Fibroblast of skin of abdomen (primary cell): ENCODE measurements at places on chromosomes 2 and 18.

GRCh38 chr2:2850218-2850755 is 519.2 kb upstream of the MYT1L start:
- DNase-seq = no peak

DNA sequence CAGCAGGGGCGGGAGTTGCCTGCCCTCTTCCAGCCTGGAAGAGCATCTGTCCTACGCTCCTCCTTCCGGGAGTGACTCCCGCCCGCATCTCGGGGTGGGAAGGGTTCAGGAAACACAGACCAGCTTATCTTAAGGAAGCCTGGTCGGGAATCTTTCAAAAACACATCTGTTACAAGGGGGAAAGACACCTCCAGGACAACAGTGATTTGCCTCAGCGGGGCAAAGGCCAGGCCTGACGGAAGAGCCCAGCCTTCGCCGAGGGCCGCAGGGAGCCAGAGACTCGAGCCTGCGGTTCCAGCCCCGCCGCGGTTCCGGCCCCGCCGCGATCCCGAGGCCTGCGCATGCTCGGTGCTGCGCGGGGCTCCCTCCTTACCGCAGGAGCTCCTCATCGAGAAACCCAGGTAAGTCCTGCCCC is 38.1 kb upstream of the TGIF1 start:
- peak; percentile 6 for DNase-seq

DNA sequence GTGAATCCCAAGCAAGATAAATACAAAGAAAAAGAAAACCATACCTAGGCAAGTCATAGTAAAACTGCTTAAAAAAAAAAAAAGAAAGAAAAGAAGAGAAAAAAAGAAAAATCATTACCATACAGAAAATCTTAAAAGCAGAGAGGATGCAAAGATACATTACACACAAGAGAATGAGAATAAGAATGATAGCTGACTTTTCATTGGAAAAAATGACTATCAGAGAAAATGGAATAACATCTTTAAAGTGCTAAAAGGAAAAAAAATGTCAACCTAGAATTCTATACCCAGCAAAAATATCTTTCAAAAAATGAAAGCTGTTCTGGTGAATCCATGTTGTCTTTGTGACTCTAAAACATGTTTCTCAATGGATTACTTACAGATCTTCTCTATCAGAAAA is 66.2 kb downstream of the REEP1 start:
- DNase-seq = no peak

GRCh38 chr2:127877626-127878025 is 8.1 kb downstream of the AMMECR1L start:
- DNase-seq = no peak

DNA sequence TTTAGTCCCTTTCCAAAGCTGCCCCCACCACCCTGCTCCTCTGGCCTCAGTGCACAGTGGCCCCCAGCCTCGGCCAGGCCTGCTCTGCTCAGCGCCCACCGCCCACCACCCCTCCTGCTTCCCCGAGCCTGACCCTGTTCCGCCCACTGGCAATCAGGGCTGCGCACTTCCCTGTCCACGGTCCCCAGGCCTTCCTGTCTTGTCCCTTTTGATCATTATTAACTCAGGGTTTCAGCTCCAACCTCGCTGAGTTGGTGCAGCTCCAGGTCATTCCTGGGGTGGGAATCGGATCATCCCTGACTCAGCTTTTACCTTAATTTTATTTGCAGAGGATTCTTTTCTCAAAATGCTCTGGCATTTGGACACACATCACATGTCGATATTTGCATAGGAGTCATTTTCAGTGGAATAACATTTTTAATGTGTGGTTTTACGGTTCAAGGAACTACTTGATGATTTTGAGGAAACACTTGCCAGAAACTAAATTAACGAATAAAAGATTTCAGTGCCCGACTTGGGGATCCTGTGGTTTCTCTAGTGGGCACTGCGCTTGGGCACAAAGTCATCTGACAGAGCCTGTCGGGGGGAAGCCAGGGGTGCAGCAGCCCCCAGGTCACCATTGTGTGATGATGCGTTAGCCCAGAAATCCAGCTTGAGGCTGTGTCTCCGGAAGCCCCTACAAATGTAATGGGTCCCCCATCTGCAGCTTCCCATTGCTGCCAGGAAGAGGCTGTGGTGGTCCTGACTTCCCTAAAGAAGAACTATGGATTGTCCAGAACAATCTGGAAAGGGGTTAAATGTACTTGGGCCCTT is 1.0 kb upstream of the ESPNL start:
- no peak for DNase-seq
